ENCODE measurements at places on chromosomes 2 and 18.

- DNase-seq: no peak
Observed at GRCh38 chr2:191115391-191115790, 35.4 kb downstream of the STAT4 start.

DNA sequence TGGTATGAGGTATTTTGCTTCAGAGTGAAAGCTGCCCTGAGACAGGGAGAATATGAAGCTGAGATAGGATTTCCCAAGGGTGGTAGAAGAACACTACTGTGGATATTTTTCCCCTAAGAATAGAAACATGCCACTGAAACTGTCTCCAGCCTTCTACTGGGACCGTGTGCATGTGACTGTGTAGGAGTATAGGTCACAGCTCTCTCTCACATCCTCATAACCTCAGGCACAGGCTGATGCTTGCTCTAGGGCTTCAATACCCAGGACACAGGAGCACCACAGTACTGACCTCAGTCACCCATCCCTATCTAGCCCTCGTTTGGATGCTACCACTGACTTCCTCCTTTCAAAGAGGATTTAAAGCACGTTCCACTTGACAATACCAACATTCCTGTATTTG, 67.2 kb downstream of the REV1 start:
- DNase-seq: no peak

DNA sequence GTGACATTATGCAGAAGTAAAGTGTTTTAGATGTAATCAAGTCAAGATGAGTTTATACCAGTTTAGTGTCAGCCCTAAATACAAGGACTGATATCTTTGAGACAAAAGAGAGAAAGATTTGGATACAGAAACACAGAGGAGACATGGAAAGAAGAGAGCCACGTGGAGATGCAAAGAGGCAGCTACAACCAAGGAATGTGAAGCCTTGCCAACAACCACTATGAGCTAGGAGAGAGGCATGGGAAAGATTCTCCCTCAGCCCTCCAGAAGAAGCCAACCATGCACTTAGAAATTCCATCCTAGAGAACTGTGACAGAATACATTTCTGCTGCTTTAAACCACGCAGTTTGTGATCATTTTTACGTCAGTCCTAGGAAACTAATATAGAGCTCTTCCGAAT, 217.2 kb downstream of the DOK6 start:
- DNase-seq: no peak

DNA sequence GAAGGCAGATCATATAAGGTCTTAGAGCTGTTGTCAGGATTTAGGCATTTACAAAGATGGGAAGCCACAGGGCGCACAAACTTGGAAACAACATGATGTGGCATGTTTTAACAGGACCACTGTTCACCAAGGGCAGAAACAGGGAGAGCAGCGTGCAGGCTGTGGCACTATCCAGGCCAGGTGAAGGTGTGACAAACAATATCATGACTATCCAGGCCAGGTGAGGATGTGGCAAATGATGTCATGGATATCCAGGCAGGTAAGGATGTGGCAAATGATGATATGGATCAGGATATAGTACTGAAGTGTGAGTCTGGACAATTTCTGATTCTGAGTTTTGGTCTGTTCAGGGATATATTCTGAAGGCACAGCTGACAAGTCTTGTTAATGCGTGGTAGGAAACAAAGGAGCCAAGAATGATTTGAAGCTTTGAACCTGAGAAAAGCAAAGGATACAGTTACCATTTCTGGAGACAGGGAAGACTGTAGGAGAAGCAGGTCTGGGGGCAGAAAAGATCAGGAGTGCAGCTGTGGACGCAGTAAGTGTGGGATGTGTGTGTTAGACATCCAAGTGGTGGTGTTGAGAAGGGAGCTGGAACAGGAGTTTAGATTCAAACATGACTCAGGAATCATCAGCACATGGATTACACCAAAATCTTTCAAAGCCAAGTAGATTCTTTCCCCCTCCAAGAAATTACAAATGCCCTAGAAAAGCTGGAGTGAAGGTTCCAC, 205.9 kb downstream of the TMEM163 start:
- no peak for DNase-seq

DNA sequence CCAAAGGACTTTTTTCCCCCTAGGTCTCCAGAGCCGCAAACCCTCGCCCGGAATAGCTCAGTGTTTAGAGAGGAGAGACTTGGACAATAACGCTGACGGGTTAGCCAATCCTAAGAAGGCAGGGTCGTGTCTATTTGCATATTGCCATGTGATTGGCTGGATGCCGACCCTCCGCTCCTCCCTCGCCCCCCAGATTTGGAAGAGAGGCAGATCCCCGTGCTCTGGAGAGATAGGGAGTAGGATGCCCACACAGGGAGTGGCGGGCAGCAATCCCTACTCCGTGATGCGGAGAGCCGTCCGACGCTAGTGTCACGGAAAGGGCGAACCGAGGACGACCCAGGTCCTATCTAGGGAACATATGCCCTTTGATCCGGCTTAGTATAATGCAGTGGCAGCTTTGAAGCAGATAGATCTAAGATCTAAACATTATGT, 1.4 kb downstream of the WNT6 start:
- peak; percentile 38 for DNase-seq

DNA sequence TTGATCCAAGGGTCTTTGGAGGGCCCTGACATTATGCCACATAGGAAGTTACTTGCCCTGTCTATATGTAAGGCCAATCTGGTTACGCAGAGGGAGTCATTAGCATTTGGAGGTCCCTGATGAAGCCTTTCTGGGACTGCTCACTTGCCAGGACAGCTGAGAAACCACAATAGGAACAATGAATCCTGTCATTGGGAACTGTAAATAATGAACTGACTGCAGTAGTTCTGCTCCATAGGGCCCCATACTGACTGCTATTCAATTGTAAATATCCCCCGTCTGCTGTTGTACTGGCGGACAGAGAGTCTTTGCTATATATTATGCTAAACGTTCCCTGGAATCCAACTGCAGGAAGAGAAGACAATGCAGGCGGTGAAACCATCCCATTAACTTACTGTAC, 149.4 kb upstream of the DCC start:
- no peak for DNase-seq

GRCh38 chr2:122378521-122378920, 623.1 kb downstream of the TSN start:
- no peak for DNase-seq

DNA sequence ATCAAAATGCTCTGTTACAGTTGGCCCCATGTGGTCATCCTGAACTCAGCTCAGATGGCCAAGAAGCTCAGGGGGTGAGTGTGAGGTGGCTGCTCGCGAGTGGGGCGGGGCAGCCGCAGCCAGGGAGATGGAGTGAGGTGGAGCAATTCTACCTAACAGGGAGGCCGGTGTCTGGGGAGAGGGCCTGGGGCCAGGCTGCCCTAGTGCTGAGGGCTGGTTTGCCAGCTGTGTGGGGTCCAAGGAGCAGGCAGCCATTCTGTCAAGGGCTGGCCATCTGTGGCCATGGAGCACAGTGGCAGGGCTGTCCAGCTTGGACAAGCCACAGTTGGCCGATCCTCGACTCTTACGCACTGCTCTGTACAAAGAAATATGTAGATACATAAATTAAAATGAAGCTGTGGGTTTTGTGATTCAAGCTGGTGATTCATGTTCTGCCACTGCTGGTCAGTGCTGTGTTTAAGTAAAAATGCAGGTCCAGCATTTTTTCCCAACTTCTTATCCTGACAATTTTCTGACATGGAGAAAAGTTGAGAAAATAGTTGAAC, 82.1 kb downstream of the HS6ST1 start:
- no peak for DNase-seq

DNA sequence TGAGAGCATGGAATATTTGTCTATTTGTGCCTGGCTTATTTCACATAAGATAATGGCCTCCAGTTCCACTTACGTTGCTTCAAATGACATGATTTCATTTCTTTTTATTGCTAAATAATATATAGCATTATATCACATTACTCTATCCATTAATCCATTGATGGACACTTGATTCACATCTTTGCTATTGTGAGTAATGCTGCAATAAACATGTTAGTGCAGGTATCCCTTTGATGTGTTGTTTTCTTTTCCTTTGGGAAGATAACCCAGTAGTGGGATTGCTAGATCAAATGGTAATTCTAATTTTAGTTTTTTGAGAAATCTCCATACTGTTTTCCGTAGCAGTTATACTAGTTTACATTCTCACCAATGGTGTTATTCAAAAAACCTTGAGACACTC, 1343.3 kb upstream of the TMEFF2 start:
- DNase-seq: no peak

- DNase-seq: no peak
Observed at GRCh38 chr2:215271446-215271845, 40.4 kb upstream of the ATIC start.

DNA sequence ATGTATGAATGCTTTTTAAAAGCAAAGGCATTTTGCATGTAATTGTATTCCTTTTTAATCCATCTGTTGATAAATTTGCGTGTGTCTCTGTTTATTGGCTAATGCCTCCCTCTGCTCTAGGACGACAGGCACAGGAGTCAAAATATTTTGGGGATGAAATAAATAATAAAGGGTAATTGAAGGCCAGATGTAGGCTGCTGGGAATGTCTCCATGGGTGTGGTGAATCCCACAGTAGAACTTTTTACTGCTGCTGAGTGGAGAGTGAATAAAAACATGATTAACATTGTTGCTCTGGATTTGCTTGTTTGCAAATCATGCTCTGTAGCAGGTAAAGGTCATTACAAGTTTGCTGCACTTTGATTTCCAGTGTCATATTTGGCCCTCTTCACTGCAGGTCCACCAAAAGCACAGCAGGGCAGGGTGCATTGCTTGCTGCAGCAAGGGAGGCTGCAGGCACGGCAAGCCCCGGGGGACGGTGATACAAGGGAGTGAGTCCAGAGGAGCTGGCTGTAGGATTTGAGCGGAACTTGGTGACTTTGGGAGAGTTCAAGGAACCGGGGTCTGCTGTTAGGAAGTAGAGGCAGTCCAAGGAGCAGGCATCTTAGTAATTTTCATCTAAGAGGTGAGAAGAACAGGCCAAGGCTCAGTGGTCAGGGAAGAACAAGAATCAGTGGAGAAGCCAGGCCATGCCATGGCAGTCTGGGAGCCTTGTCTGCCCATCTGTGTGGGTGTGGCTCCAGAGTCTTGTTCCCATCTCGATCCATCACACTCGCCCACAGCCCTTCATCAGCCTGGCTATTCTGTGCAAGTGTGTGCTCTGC, 201.5 kb upstream of the RAB6C start:
- DNase-seq: no peak

Measured in HFF-Myc (cell line).